SJSA1 (cell line): ENCODE measurements at places on chromosomes 2 and 18. TPM values are rescaled to one million over a fixed set of nuclear protein-coding genes. Genes with fewer than 3 reads are reported as not detected.

DNA sequence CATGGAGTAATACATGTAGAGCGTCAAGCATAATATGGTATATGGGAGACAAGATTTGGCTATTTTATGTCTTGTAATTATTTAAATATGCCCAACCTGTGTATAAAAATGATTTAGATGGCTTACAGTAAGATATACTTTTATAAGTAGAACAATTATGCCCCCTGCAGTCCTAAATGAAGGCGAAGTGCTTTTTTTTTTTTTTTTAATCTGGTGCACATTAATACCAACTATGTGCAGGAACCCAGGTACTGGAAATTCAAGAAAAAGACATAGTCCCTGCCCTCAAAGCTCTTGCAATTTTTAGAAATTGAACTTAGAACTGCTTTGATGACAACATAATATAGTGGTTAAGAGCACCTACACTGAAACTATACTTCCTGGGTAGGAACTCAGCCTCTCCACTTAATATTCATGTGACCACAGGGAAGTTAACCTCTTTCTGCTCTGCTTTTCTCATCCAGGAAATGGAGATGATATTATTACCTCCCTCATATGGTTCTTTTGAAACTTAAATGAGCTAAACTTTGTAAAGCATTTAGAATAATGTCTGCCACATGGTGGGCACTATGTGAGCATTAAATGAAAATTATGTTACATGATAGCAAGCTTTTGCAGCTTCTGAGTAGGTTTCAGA is 38.1 kb downstream of the AFTPH start:
- peak; percentile 12 for DNase-seq

The MSH6 gene
- total RNA-seq, result 70.4 and 99.1 TPM in 2 replicates

- DNase-seq, result peak; percentile 76
Observed at GRCh38 chr2:37809525-37809924, 115.6 kb upstream of the RMDN2 start.

DNA sequence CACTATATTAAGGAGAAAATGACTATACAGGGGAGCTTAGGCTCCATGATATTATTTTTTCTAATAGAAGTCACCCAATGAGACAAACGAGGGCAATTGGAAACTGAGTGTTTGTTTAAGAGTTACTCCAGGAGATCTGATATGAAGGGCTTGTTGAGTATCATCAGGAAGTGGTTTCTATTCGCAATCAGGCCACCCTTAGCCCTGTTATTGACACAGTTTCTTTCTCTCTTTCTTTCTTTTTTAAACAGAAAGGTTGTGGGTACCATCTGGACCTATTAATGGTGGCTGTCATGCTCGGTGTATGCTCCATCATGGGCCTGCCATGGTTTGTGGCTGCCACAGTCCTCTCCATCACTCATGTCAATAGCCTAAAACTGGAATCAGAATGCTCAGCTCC is 117.3 kb downstream of the DPP4 start:
- no peak for DNase-seq

GRCh38 chr2:40371525-40372282 is 80.2 kb downstream of the SLC8A1 start:
- peak; percentile 51 for DNase-seq

DNA sequence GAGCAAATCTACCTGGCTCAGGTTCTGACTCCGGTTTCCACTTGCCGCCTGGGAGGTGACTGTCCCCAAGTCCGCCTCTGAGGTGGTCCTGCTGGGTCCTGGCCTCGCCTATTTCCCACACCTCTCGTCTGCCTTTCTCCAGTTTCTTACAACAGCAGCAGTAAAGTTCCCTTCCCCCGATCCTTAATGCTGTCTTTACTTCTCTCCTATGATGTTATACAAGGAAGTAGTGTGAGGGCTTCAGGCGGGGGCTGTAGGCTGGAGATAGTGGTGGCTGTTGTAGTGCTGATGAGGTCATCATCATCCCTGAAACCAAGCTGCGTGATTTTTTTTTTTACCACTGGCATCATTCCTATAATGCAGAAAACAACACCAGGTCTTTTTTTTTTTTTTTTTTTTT is 18.9 kb downstream of the TGIF1 start:
- DNase-seq, result no peak

The CD8A gene
- not detected in 2 replicates for total RNA-seq

DNA sequence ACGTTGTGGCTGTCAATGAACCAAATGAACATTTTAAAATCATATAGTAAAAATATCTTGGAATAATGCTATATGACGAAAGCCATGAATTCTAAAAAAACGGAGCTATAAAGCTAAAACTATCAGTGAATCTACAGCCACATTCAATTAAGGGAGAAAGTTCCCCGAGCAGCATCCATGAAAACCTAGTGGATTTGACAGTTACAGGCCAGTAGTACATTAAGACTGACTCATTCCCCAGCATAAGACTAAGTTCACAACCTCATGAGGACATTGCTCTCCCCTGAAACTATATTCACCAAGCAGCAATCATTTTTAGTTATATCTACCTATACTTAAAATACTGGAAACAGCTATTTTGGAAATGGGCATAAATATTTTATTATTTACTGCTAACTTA is 36.6 kb downstream of the KIDINS220 start:
- no peak for DNase-seq

GRCh38 chr2:20015482-20016083 is 3.1 kb upstream of the MATN3 start:
- peak; percentile 46 for DNase-seq

- no peak for DNase-seq
Observed at GRCh38 chr18:51980101-51980500, 359.9 kb upstream of the DCC start.

The FABP1 gene
- total RNA-seq, result not detected in 2 replicates

DNA sequence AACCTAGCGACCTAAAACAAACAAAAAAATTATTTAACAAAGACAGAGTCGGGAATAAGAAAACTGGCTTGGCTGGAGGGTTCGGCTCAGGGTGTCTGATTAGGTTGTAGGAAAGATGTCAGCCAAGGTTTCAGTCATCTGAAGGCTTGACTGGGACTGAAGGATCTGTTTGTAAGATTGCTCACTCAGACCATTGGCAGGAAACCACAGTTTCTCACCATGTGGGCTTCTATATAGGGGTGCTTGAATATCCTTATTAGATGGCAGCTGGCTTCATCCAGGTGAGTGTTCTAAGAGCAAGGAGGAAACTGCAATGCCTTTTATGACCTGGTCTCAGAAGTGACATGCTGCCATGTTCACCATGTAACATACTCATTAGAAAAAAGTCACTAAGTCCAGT is 999 bp upstream of the IL36B start:
- DNase-seq, result no peak

The FTCDNL1 gene
- total RNA-seq, result not detected in 2 replicates

The TGFBRAP1 gene
- total RNA-seq, result 16.5 and 25.8 TPM in 2 replicates

GRCh38 chr2:26782876-26783704 is 2.8 kb upstream of the CENPA start:
- DNase-seq, result no peak

The MYO1B gene
- total RNA-seq, result 87.6 and 106 TPM in 2 replicates

The MARCHF7 gene
- total RNA-seq, result 129 and 225 TPM in 2 replicates

The SIX3 gene
- total RNA-seq, result not detected in 2 replicates

DNA sequence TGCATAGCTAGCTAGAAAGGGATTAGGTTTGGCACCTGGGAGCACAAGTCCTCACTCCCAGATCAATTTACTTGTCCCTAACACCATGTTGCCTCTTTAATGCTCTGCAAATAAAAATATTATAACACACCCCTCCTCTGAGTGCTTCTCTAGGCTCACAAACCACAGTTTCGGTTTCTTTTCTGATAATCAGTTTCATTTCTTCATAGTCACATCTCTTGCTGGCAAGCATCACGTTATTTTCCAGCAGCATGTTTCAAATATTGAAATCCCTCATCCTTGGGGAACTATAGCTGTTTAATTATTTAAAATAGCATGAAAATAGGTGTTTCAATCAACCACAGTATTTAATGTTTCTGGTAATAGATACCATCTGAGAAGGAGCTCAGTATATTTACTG is 13.9 kb upstream of the SMCHD1 start:
- no peak for DNase-seq

The MC5R gene
- not detected in 2 replicates for total RNA-seq

- no peak for DNase-seq
Observed at GRCh38 chr2:204794624-204795023, 249.3 kb downstream of the PARD3B start.

The UGT1A8 gene
- total RNA-seq, result not detected in 2 replicates

- no peak for DNase-seq
Observed at GRCh38 chr18:74623047-74623816, 25.6 kb downstream of the ZNF407 start.

The SH2D6 gene
- not detected in 2 replicates for total RNA-seq

- no peak for DNase-seq
Observed at GRCh38 chr18:39274535-39274934, 1708.9 kb upstream of the CELF4 start.

- DNase-seq, result no peak
Observed at GRCh38 chr2:217880287-217880889, 122.4 kb downstream of the TNS1 start.

The AQP12A gene
- not detected in 2 replicates for total RNA-seq

The ASXL3 gene
- not detected in 2 replicates for total RNA-seq

The CYP27A1 gene
- total RNA-seq, result 4.1 and 5.5 TPM in 2 replicates

The GATA6 gene
- total RNA-seq, result 3.5 and 8.8 TPM in 2 replicates

DNA sequence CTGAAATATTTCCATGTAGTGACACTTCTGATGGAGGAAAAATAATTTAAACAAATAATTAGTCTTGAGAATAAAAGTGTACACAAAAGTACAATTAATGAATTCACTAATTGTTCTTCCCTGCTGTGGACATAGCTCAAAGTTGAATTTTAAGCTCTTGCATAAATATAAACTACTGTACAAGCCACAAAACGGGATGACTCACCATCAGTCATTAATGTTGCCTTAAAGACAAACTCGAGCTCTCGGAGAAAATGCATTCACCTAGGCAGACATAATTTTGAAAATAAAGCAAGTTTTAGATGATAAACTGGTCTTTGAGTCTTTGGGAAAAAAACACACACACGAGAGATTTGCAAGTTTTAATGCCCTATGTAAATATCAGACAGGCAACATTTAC is 436.4 kb downstream of the ZNF521 start:
- no peak for DNase-seq

- peak; percentile 5 for DNase-seq
Observed at GRCh38 chr18:34222307-34223163, 2.2 kb downstream of the NOL4 start.

The TSHZ1 gene
- total RNA-seq, result 8.1 and 12.4 TPM in 2 replicates
